T-cell (primary cell): ENCODE measurements at places on chromosomes 12 and 14.

DNA sequence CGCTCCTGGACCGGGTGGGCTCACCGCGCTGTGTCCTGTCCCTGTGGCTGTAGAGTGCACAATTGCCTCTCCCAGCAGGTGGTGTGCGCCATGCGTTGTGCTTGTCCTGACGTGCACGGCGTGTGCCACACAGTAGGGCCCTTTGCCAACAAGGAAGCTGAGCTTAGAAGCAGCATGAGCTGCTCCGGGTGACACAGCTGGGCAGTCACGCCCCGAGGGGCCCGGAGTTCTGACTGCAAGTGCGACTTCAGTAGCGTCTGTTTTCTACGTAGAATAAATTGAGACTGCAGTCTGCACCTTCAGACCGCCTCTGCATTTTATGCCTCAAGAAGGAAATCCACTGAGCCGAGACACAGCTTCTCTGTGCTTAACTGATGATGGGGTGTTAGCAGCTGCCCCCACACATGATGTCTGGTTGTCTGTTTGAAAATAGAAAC, 81.6 kb downstream of the ADGRD1 start:
- DNase-seq: no peak

GRCh38 chr14:30885840-30886740, 11.7 kb downstream of the COCH start:
- DNase-seq: no peak

GRCh38 chr12:25942709-25943108, 15.8 kb upstream of the RASSF8 start:
- no peak for DNase-seq

GRCh38 chr12:125343649-125344048, 278.4 kb downstream of the AACS start:
- DNase-seq: no peak

DNA sequence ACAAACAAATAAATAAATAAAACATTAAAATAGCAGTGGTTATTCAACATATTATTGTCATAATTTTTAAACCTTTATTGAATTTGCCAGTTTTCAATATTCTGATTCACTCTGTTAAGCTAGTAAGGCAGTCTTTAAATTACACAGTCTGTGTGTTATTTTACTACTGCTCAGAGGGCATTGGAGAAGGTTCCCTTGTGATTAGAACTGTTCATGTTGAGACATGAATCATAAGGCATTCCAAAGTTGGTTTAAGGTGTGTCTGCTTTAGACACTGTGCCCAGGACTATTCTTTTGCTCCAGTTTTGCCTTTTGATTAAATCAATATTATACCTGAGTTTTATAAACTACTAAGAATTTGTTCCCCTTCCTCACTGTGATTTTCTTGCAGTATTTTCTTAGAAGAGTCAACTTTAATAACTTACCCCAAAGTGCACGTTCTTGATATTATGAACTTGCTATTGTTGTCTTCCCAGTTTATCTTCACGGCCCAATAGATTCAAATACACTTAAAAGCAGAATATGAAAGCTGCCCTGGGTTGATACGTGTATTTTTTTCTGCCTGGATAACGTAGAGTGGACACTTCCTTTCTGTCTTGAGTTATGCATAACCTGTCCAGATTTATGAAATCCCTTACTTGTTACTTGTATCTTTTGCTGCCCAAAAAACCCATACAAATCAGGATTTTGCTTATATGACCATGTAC, 105.3 kb upstream of the BCAT1 start:
- no peak for DNase-seq

- no peak for DNase-seq
Measured at GRCh38 chr14:33987565-33988080, 36.7 kb upstream of the EGLN3 start.

GRCh38 chr14:96512602-96513397, 10.6 kb downstream of the PAPOLA start:
- no peak for DNase-seq

DNA sequence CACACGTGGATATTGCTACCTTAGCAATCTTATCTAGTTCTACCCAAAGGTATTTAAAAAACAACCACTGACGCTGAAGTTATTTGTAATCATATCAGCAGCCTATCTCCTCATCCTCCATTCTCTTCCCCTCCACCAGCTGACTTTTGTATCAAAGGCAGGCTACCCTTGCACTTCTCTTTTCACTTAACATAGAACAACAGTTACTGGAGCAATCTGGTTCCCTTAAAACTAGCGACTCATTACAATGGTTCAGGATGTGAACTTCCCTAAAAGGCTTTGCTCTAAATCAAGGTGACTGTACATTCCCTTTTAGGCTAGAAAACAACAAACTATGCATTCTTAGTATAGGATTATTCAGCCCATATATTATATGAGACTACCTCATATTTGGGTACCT, 404.7 kb downstream of the APAF1 start:
- DNase-seq: no peak
